ENCODE measurements at places on chromosomes 11 and 22.
A peak's percentile ranks its signal among the peaks of the same experiment; 100 is the strongest.

GRCh38 chr11:92707665-92708064, 261.8 kb upstream of the MTNR1B start:
- DNase-seq: no peak

DNA sequence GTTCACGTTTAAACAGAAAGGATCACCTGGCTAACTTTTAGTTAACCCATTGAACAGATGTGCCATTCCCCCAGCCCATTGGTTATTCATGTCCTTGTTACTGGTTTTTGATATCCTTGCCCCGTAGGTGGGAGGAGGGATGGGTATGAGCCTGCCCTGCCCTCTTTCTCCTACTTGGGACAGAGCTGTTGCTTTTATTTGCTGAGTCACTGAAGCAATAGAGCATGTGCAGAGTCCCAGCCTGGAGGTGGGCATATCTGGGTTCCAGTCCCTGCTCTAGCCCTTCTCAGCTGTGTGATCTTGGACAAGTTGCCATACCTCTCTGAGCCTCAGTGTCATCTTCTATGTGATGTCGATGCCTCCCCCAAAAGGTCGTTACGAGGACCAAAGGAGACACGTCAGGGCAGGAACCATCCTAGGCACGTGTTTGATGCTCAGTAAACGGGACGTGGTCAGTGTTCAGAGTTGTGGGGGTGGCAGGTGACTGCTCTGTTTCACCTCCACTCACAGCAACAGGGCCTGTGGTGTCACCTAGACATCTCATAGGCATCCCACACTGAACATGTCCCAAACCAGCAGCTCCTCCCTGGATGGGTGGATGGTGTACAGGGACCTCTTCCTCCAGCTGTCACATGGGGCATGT, 61.0 kb downstream of the BMAL1 start:
- no peak for DNase-seq

DNA sequence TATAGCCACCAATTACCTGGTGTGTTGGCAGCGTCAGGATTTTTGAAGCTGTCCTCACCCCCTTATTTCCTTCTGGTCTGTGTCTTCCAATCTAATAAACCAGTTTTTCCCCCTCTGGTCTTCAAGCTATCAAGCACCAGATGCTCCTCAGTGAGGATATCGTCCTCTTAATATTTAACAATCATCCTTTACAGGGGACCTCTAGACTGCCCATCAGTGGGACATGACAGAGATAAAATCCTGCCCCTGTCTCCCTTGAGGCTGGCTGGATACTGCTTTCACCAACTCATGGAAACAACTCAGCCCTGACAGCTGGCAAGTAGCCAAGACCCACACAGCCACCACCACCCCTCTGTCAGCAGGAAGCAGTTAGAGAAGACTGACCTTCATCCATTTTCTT, 421.0 kb upstream of the API5 start:
- DNase-seq: no peak

DNA sequence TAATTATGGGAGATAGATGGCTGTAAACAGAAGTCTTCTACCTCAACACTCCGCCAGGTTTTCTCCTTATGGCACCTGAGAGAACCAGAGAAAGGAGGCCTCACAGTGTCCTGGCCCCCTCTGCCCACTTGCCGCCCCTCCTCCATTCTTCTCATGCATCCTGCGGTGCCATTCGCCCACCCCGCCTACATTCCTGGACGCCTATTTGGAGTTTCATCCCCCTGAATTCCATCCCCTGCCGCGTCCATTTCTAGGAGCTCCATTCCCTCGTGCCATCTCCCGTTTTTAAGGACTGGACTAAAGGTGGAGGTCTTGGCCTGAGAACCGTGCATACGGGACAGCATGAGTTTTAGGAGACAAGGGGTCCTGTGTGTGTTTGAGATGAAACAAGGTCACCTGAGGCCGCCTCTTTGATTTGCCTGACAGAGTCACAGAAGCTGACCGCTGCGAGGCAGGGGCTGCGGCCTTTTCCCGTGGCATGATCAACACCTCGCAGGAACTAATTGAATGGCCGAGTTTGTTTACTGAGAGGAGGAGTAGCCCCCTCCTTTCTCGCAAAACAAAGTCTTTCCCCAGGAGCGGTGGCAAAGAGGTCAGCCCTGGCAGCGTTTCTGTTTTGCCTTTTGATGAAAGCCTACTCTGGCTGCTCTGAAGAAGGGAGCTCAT, 246.2 kb downstream of the ST3GAL4 start:
- DNase-seq: no peak

- no peak for DNase-seq
These were observed 14.1 kb upstream of the TSKU start for GRCh38 chr11:76768909-76769560.

DNA sequence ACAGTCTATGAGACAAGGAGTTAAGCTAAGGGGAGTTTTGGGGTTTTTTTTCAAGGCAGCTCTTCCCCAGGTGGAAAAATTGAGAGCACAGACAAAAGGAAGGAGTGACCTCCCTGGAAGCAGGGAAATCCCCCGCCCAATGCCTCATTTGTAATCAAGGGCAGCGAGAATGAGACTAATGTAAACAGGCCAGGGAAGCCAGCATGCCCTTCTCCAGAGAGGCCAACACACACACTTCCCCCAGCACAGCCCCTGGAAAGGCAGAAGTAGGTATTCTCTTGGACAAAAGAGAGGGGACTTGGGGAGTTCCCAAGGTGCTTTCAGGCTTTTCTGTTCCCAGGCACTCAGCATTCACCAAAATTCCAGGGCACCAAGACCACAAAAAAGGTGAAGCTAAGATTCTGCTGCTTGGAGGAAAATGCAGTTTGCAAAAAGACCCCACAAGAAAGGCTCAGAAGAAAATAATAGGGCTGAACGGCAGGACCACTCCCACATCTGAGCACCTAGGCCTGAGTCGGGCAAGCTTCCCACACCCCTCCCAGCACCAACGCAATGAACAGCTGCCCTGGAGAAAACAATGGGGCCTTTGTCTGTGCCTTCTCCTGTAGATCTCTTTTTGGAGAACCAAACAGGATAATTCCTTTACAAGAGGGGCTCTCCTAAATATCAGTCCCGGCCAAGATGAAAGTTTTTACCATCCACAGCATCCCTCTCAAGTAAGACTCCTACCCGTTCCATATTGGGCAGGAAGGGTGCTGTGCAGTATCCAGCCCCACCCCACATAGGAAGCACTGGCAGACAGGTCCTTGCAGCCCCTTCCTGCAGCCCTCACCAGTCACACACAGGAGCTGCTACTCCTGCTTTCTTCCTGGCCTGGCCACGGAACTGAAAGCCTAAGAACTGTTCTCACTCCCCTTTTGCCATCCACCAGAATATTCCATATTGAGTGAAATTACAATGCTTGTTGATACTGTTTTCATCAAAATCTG, 70.7 kb upstream of the AKIP1 start:
- no peak for DNase-seq

GRCh38 chr11:125990244-125990643, 44.4 kb downstream of the VSIG10L2 start:
- DNase-seq: no peak

DNA sequence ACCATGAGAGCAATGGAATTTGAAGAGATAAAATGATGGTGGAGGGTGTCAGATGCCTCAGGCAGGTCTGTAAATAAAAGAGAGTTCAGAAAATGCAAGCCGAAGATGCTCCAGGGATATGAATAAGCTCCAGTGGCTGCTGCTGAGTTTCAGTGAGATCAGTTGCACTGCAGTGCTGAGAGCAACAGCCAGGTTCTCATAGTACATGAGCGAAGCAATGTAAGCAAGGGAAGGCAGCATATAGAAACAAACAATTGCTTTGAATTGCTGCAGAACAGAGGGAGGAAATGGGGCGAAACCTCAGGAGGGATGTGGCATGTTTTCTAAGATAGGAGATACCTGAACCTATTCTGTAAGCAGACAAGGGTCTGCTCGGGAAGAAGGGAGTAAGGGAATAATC, 369.5 kb downstream of the AASDHPPT start:
- DNase-seq: no peak

- peak; percentile 11 for DNase-seq
These were observed 859 bp upstream of the KRTAP5-5 start for GRCh38 chr11:1628506-1629325.

GRCh38 chr11:130945896-130946295, 29.6 kb upstream of the SNX19 start:
- no peak for DNase-seq

- DNase-seq: no peak
These were observed 94.1 kb upstream of the SC5D start for GRCh38 chr11:121198491-121198890.

- no peak for DNase-seq
These were observed 87.6 kb downstream of the ETS1 start for GRCh38 chr11:128499613-128500253.

- no peak for DNase-seq
These were observed 171.3 kb downstream of the BLID start for GRCh38 chr11:121944556-121945230.

GRCh38 chr22:50057278-50058060, 629 bp downstream of the TTLL8 start:
- no peak for DNase-seq

DNA sequence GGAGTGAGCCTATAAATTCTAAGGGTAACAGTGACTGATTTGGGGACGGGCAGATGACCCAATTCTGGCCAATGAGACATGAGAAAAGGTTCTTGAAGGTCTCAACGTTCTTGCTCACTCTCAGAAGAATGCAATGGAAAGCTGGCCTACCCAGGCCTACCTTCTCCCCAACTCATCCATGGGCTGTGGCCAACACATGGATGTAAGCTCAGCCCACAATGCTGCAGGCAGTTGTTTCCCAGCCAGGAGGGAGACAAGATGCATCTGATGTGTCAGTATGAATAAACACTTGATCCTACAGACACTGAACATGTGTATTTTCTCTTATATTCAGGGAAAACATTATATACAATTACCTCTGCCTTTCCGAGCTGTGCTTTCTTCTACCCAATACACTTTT, 24.4 kb downstream of the PI4KA start:
- DNase-seq: no peak

GRCh38 chr11:88384004-88384668, 46.6 kb upstream of the CTSC start:
- no peak for DNase-seq

- DNase-seq: no peak
These were observed 21.9 kb downstream of the NADSYN1 start for GRCh38 chr11:71474771-71475483.

DNA sequence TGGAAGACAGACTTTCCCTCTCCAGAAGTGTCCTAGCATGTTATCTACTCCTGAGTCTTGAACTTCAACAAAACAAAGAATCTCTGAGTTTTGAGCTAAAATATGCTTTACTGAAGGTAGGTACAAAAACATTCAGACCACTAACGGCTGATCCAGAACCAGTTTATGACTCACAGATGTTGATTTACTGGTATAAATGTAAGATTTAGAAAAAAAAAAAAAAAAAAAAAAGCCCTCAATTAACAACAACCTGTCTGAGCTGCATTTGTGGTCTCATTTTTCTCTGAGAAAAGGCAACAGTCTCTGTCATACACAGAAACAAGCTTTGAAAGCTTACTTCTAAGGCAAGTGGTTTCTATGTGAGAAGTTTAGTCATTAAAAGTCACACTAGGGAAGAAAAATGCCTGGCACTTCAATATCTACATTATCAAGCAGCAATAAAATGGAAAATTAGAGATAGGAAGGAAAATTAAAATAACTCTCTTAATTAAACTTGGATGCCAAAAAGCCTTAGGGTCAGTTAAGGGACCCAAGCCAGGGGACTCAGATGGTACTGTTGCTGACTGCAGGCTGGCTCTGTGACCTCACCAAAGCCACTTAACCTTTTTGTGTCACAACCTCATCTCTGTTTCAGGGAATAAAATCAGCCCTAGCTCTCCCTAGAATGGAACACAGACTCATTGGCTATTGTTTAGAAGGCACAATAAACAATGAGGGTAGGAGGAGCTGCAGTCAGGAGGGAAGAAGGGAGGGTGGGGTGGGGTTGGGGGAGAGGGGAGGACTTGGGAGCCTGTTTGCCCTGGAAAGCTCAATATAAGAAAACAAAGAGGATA, 61.7 kb downstream of the ETS1 start:
- DNase-seq: no peak

GRCh38 chr11:69625476-69625875, 15.5 kb upstream of the CCND1 start:
- no peak for DNase-seq

DNA sequence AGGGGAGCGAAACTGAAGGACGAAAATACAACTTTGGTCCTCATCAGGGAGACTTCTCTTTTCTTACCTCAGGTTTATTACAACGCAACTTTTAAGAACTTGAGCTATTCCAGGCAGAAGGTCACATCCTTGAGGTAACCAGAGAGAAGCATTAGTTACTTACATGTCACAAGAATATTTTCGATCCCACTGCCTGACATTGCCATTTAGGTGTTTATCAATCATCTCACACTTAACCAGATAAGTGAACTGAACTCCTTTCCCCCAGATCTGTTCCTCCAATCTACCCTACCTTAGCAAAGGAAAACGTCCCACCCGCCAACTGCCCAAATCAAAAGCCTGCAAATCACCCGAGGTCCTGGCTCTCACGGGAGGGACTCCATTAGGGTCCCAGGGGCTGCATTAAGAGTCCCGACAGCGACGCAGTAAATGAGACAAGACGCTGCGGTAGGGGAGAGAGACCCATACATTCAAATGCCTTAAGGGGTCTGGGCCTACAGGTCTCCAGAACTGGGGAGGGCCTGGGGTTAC, 734 bp downstream of the ZNF280B start:
- DNase-seq: no peak

DNA sequence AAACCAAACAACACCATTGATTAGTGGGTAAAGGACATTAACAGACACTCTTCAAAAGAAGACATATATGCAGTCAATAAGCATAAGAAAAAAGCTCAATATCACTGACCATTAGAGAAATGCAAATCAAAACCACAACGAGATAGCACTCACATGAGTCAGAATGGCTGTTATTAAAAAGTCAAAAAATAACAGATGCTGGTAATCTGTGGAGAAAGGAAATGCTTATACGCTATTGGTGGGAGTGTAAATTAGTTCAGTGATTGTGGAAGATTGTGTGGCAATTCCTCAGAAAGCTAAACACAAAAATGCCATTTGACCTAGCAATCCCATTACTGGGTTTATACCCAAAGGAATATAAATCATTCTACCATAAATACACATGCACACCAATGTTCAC, 182.6 kb downstream of the TRPC6 start:
- no peak for DNase-seq

DNA sequence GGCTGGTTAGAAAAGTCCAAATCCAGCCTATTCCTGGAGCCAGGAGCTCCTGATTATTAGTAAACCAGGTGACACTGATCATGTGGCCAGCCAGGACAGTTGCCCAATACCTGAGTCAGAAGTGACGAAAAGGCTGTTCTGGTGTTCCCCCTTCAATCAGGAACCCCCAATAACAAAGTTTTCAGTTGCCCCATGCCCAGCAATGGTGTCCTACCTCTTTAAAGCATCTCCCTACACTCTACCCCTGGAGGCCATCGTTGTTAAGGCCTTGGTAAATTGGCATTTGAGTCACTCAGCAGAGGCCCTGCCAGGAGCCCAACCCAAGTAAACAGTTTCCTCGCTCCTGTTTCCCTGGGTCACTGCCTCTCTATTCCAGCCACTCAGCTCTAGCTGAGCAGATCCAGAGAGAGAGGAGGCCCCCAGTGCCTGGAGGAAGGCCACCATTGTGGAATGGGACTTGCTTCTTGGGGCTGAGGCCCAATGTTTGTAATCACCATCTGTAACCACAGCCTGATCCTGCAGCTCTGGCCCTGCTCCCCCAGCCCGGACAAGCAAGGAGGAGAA, 25.0 kb downstream of the ARHGAP1 start:
- no peak for DNase-seq

Data from activated naive CD8-positive, alpha-beta T cell treated with anti-CD3 and anti-CD28 coated beads, Interleukin-2, amount 50 U/mL, for 16 hours (primary cell).